ENCODE measurements at places on chromosomes 11 and 22.

- no peak for DNase-seq
Observed at GRCh38 chr11:126655807-126656128, 300.3 kb downstream of the ST3GAL4 start.

DNA sequence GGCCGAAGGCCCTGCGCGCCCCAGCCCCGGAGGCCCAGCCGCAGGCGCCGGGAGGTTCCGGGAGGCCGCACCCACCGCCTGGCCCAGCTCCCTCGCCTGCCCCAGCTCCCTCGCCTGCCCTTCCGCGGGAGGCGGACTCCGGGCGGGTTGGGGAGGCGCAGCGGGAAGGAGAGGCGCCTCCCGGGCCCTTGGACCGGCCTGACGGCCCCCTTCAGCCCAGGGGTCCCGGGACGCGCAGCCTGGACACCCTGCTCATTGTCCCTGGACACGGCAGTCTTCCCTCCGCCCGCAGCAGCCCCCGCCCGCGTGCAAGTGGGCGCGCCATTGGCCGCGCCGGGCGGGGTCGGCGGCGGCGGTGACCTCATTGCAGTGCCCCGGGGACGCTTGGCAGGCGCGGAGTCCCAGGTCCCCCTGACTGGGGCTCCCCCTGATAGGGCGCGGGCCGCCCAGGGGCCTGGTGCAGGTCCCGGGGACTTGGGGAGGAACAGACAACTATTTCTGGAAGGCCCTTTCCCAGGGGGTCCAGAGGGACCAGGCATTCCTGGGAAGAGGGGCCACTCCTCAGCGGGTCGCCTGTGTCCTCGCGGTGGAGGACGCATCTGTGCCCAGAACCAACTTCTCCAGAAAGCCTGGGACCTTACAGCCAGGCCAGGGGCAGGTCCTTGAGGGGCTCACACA, 501 bp downstream of the CD151 start:
- no peak for DNase-seq

DNA sequence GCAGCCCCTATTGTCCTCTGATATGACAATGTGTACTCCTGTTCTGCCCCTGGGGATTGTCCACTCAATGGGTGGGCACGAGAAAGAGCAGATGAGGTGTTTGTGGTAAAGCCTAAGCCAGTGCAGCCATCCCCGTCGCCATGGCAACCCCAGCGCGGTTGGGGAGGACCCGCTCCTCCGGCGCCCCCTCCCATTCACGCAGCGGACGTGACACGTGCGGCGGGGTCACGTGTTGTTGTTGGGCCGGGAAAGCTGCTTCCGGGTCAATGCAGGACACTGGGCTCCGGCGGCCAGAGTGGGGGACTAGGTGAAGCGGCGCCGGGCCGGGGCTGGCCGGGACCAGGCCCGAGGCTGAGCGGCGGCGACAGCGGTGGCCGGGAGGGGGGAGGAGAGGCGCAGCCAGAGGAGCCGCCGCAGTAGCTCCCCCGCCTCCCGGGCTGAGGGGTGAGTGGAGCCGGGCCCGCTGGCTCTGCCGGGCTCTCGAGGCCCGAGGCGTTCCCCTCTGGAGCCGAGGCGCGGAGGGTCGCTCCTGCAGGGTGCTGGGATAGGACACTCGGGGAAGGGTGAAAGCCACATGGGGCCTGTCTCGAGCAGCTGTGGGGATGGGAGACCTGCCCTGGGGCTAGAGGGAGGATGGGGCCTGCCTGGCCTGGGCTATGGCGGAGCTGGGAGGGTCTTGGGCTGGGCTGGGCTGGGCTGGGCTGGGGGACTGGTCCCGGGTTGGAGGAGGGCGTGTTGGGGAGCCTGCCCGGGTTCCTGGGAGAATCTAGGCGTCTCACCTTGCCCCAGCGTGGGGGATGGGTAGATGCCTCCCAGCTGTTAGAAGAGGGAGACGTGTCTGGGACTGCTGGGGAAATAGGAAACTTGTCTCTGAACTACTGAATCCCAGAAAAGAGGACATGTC, at the start of gene TBCEL:
TBCEL (plus strand) TSS at position 255 of the 904 bp plus-strand sequence. CDS start 21,589 bp downstream, outside the sequence.
- peak; percentile 95 for DNase-seq

GRCh38 chr11:127677660-127678425, 677.3 kb upstream of the KIRREL3 start:
- DNase-seq = no peak

DNA sequence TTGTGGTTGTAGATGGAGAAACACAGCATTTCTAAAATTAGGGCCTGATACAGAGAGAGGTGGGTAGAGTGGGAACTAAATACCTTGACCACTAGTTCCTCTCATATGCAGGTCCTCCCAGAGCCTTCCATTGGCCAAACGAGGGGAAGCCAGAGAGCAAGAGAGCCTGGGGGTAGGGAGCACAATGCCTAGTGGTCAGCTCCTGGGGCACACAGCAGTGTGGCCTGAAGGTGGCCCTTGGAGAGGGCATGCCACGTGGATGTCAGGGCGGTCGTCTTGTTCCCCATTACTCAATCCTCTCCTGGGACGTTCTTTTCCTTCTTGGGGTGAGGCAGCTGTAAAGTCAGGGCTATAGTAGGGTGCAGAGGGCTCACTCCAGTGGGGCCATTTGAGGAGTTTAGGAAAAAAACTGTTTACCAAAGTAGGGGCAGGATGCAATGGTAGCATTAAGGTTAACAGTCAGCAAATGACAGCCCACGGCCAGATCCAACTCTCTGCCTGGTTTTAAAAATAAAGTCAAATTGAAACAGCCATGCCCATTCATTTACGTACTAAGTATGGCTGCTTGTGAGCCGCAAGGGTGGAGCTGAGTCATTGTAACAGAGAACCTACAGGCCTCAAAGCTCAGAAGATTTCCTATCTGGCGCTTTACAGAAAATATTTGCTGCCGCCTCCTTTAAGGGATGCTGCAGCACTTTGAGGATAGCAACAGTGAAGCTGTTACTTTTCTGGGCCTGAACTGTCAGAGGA, 7.6 kb downstream of the MYO18B start:
- no peak for DNase-seq

DNA sequence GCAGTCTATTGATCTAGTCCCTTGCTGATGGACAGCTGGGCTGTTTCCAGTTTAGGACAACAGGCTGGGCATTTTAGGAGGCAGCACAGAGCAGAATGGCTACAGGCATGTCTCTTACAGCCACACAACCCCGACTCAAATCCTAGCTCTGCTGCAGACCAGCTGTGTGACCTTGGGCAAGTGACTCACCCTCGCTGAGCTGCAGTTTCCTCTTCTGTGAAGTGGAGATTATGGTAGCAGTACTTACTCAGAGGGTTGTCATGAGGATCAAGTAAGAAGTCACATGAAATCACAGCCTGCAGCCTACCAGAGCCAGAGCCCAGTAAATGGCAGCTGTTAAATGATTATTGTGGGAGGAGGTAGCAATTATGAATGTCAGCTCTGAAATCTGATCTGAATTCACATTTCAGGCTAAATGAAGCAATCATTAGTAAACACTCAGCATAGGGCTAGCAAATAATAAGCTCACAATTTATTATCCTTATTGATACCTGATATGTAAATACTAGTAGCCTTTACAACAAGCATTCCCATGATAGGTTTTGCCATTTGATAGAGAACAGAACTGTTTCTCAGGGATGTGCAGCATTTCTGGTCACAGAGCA, 58.9 kb downstream of the MYEOV start:
- DNase-seq = no peak

GRCh38 chr22:42050641-42051180, 19.9 kb downstream of the NAGA start:
- no peak for DNase-seq

GRCh38 chr11:126809514-126810289, 190.9 kb downstream of the KIRREL3 start:
- DNase-seq = no peak

- no peak for DNase-seq
Observed at GRCh38 chr22:37894939-37895670, 11.0 kb upstream of the MICALL1 start.

GRCh38 chr22:46518542-46519325, 18.7 kb downstream of the CELSR1 start:
- DNase-seq = no peak

- DNase-seq = no peak
Observed at GRCh38 chr22:20183823-20184222, 33.0 kb upstream of the CCDC188 start.

- no peak for DNase-seq
Observed at GRCh38 chr11:135006800-135007199, 594.8 kb upstream of the B3GAT1 start.

DNA sequence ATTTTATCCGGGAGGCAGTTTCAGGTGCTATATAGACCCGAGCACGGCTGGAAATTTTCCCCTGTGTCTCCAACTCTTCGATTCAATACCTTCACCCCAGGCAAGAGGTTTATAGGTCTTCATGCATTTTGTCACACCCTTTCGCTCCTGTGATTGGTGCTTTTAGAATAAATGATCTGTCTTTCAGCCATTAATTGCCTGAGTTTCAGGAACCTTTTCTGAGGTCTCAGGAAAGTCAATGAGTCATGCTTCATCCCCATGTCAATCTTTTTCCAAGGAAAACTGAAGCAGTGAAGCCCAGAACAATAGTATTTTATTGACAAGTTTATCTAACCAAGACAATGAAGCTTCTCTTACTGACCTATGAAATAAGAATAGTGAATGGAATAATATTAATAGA, 29.9 kb downstream of the FAM181B start:
- DNase-seq = no peak
